ENCODE measurements at places on chromosomes 13 and 19.

- DNase-seq: no peak
These were observed 177.8 kb downstream of the PAN3 start for GRCh38 chr13:28316129-28316528.

GRCh38 chr19:35256566-35256965, 7.8 kb downstream of the LSR start:
- DNase-seq: no peak

GRCh38 chr13:113937073-113937472, 36.8 kb downstream of the C13orf46 start:
- DNase-seq: no peak

DNA sequence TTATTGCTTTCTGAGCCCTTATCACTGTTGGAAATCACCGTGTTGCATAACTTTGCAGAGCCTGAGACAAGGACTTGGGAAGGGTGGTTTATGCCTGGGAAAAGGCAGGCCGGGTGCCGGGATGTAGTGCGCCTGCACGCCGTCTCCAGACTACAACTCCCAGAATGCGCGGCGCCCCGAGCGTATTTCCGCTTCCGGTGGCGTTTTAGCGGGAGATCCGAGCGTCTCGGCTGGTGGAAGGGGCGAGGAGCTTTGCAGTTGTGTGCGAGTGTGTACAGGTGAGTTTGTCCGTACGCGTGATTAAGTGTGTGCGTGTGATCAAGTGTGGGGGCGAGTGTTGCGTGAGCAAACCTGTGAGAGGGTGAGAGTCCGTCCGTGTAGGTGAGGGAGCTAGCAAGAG, 75.4 kb downstream of the PEG3 start:
- DNase-seq: no peak

- DNase-seq: peak; percentile 41
These were observed at the start of gene CUL4A for GRCh38 chr13:113209336-113209758. Gene CUL4A, plus strand, starts transcription at chr13:113209613. Its CDS starts 15 bp downstream, at chr13:113209628.

DNA sequence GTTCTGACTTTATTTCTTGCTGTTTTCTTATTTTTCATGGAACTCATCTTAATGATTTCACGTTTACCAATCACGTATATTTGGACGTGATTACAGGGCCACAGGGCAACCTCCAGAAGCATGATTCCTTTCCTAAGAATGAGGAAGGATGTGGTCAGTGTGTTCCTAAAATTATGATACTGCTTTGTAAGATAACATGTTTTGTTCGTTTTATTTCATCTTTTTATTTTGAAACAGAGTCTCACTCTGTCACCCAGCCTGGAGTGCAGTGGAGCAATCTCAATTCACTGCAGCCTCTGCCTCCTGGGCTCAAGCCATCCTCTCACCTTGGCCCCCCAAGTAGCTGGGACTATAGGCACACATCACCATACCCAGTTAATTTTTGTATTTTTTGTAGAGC, 24.8 kb upstream of the LAIR1 start:
- no peak for DNase-seq

GRCh38 chr13:37647031-37647650, 48.6 kb upstream of the POSTN start:
- DNase-seq: no peak

GRCh38 chr13:64697226-64697625, 2532.9 kb downstream of the PCDH9 start:
- DNase-seq: no peak

GRCh38 chr19:14089412-14089661, 1.2 kb downstream of the SAMD1 start:
- DNase-seq: no peak

- no peak for DNase-seq
These were observed 9.3 kb upstream of the IGFL3 start for GRCh38 chr19:46133777-46134241.

- no peak for DNase-seq
These were observed 227.1 kb downstream of the GGACT start for GRCh38 chr13:100361504-100361903.

DNA sequence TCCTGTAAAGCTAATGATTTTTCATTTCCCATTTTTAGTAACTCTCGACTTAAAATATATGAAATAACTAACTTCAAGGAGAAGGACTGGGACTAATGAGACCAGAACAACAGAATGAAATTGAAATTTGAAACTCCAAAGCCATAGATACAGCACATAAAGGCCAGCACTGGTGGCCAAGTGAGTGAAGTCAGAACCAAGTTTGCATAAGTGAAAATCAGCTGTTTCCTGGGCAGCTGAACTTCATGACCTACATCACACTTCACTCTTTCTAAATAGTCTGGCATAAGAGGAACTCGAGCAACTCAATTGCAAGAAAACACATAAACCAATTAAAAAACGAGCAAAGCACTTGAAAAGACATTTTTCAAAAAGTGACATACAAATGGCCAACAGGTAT, 84.5 kb downstream of the DCLK1 start:
- no peak for DNase-seq

- no peak for DNase-seq
These were observed 50.8 kb downstream of the FOXO1 start for GRCh38 chr13:40615619-40616018.

DNA sequence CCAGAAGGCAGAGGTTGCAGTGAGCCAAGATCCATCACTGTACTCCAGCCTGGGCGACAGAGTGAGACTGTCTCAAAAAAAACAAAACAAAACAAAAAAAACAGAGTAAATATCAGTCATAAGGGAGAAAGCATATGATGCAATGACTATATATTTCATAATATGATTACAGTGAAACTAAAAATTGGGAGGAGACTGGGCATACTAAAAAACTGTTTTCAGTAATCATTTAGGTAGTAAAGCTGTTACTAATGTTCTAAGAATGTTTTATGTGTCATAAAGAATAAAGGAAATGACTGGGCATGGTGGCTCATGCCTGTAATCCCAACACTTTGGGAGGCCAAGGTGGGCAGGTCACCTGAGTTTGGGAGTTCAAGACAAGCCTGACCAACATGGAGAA, 15.9 kb downstream of the ZNF573 start:
- DNase-seq: no peak

DNA sequence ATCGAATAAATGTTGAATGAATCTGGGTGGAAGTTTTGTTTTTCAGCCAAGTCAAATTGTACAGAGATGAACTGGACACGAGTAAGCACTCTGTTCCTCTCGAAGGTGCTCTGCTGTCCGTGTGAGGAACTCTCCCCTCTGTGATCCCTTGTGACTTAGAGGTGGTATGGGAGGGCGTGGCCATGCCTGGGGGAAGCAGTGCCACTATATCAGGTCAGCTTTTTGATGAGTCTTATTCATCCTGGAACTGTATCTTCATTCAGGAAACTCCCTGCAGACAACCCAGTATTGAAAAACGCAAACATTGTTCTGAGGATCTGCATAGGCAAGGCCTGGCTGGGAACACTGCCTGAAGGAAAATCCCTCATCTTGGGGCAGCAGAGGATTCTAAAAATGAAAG, 45.7 kb upstream of the FLT1 start:
- no peak for DNase-seq

DNA sequence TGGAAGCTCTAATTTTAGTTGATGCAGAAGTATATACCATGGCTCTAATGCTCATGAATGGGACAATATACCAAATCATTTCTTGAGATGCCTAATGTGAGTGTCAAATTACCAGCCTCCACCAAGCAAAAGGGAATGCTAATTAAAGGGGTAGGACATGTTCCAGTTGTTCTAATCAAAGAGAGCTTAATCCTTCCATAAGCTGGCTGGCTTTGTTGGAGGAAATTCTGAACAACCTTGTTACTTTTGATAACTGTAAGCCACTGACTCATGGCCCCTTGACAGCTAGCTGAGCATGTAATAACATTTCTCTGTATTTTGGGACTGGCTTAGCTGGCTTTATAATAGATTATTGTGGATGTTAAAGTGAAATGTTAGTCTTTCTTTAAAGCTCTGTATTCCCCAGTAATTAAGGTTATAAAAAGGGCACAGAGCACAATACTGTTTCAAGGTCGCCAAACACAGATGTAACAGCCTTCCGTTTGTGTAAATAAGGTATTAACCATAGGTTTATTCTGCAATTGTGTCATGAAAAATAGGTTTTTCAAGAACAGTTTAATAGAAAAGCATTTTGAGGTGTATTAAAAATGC, 1194.0 kb downstream of the PCDH9 start:
- DNase-seq: no peak

DNA sequence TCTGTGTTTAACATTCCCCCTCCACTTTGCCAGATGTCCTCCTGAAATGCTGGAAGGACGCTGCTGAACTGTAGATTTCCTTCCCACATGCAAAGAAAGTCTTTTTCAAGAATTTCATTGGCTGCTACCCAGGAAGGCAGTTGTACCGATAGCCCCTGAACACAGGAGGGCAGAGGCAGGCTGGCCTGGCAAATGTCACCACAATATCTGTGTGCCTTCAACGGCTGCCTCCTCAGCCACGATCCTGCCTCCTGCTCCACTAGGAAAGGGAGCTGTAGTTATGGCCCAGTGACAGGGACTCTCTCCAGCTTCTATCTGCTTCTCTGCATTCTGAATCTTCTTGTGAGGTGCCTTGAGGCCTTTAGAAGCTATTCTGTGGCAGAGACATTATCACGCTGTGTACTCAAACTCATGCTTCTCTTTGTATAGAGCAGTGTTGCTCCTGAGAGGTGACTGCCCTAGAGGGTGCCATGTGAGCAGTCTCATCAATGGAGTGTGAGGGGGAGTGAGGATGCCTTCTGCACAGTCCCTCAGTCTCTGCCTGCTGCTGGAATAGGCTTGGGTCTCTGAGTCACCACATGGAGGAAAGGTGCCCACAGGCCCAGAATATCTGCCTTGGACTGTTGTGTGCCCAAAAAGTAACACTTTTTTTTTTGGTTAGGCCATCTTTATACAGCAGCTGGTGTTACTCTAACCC, 279.8 kb downstream of the DNAJC15 start:
- DNase-seq: no peak

- peak; percentile 31 for DNase-seq
These were observed 12.4 kb downstream of the SNRNP70 start for GRCh38 chr19:49097453-49098288.

DNA sequence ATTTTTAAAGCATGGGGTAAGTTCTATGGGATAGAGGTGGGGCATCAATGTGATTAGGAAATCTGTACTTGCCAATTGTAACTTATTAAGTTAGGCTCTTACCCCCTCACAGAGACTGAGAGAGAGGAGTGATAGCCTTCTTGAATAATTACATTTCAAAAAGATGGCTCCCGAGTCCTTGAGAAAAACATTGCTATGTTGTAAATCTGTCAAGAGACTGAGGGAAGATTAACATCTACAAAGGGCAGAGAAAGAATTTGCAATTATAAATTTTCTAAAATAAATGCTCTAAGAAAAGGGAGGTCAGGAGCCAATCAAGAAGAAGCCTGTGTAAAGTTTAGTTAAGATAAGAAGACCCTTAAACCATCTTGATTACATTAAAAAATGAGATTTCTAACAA, 1570.8 kb downstream of the OLFM4 start:
- DNase-seq: no peak

DNA sequence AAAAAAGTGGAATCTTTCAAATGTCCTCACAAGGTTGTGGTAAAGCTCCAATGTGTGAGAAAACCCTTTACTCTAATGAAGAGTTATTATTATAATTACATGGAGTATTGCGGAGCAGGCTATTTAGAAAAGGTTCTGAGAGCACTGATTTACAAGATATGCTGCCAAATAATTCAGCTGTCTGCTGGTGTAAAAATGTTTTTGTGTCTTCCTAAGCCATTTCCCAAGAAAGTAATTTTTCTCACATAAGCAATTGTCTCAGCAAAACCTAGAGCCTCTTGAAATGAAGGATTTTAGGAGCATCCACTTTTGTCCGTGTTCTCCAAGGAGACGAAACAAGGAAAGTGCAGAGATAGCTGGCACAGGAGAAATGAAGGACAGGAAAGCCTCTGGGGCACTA, 229.6 kb upstream of the STARD13 start:
- DNase-seq: no peak

GRCh38 chr13:30002577-30002976, 152.2 kb upstream of the UBL3 start:
- no peak for DNase-seq

- no peak for DNase-seq
These were observed 536 bp upstream of the AKAP8 start for GRCh38 chr19:15379999-15380647.

DNA sequence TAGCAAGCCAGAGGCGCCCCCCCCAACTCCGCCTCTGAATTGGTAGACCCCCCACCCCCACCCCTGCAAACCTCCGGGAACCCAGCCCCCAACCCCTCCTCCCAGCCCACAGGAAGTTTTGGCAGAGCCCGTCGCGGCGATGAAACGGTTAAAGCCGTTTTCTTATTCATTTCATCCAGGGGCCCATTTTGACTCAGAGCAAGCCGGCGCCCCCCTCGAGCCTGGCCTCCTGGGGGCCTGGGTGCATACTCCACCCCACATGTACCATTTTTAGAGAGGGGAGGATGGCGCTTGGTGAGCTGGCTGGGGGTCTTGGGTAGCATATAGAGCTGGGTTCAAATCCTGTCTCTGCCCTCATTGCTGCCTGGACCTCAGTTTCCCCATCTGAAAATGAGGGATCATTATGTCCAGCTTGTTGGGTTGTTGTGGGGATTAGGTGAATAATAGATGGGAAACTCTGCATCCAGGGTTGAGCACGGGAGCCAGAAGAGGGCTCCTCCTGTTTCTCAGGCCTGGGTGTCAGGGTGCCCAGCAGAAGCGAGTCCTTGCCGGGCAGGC, 7.9 kb upstream of the JUNB start:
- no peak for DNase-seq

GRCh38 chr19:10292789-10293636, 3.3 kb downstream of the ICAM5 start:
- DNase-seq: no peak

DNA sequence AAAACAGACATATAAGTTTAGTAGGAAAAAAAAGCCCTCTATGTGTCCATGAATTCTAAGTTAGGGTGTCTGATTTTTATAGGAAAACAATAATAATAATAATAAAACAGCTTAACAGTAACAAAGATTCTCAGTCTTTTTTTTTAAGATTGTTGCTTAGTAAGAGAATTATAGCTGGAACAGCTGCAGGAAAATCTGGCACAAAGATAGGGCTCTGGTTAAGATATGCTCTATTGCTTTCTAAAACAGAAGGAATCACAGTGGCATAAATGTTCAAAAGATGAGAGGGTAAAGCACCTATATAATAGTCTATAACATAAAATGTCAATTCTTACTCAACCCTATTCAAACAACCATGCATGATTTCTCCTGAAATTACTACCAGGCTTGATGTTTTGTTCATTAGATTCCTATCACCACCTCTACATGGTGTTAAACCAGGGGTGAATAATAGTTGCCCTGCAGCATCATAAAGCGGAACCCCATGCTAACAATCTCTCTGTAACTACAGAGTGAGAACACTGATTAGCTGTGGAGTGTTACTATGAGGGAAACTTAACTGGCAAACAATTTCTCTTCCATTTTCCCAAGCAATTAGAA, 541.4 kb upstream of the MIR17HG start:
- no peak for DNase-seq

Measured in stimulated activated CD4-positive, alpha-beta T cell treated with anti-CD3 and anti-CD28 coated beads, Interleukin-1b, Interleukin-23, amount 100 ng/mL, for 1 hour (primary cell).